KG1 (cell line): ENCODE measurements at places on chromosomes 3 and 15.

DNA sequence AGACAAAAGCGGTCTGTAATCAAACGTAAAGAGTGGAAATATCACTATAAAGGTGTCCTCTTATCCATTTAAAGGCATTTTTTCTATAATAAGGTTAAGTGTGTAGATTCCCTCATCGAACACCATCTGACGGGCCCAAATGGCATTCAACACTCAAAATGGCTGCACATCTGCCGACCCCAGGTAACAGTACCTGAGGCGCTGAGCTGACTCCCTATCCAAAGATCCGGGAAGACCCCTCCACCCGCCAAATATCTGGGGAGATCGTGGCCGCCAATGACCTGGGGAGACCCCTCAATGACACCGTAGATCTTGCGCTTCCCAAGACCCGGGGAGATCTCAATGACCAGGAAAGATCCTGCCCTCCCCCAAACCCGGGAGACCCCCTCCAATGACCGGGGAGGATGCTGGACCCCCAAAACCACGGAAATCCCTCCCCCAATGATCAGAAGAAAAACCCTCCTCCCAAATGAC, 476 bp downstream of the IP6K2 start:
- no peak for DNase-seq

DNA sequence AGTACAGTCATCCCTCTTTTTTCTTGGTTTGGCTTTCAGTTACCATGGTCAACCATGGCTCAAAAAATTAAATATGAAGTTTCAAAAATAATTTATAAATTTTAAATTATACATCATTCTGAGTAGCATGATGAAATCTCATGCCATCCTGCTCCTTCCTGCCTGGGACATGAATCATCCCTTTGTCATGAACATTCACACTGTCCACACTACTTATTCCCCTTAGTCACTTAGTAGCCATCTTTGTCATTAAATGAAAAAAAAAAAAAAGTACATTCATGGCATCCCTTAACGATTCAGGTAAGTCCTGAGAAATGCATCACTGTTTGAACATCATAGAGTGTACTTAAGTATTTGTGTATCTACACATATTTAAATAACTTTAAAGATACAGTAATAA, 1046.3 kb downstream of the ROBO2 start:
- DNase-seq, result no peak

- DNase-seq, result no peak
These were observed 93.7 kb upstream of the RBMS3 start for GRCh38 chr3:29186982-29187725.

- DNase-seq, result no peak
These were observed 67.3 kb upstream of the SKIL start for GRCh38 chr3:170290194-170290593.

DNA sequence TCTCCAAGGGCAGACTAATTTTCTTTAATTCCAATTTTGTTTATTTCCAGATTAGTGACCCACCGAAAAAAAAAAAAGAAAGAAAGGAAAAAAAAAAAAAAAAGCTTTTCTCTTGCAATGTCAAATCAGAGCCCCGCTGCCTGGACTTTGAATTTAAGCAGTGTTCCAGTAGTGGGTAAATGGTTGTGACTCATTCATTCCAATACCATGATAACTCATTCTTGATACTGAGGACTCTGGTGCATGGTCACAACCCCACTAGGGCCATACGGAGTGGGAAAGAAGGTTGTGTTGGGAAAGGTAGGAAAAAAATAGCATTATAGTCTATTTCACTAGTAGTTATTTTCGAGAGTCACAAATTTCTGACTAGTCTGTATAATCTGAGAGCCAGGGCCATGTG, 59.1 kb upstream of the COL8A1 start:
- no peak for DNase-seq

- no peak for DNase-seq
These were observed 19.9 kb downstream of the TM4SF18 start for GRCh38 chr3:149313542-149313941.

DNA sequence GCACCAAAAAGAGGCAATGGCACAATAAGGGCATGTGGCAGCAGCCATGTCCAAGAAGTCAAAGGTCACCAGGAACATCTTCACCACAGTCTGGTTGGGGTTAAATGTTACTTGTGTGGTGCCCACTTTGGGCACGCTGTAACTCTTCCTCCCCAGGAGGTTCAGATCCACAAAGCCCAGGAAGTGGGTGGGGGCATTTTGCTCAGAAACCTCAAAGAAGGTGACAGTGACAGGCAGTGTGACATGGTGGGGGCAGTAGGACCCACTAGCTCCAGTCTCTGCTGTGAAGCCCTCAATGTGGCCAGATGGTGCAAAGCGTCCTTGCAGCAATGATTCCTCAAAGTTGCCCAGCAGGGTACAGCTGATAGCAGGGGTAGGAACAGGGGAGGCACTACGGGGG, 5.8 kb downstream of the ZNF80 start:
- DNase-seq, result no peak

GRCh38 chr3:45932112-45932511, 11.2 kb upstream of the CXCR6 start:
- no peak for DNase-seq

DNA sequence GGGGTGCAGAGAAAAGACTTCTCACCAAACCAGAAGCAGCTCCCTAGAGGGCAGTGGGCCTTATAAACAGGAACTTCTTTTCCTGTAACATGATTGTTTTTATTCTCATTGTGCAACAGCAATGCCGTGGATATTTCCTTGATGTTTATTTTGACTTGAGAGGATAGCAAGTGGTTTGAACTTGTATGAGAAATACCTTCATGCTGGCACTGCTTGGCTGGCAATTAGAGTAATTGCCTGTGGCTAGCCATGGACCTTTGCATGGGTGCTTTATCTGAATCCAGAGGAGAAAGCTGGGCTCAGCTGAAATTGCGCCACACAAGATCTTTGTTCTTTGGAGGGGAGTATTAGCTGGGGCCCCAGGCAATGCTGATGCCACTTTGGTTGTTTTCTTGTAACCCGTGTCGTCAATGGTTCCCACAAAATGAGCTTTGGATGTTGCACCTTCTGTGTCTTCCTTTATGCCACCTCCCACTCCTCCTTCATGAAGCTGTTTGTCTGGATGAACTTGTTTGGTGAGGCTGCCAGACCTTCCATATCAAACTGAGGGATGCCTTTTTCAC, 37.9 kb downstream of the CMTM8 start:
- DNase-seq, result no peak

DNA sequence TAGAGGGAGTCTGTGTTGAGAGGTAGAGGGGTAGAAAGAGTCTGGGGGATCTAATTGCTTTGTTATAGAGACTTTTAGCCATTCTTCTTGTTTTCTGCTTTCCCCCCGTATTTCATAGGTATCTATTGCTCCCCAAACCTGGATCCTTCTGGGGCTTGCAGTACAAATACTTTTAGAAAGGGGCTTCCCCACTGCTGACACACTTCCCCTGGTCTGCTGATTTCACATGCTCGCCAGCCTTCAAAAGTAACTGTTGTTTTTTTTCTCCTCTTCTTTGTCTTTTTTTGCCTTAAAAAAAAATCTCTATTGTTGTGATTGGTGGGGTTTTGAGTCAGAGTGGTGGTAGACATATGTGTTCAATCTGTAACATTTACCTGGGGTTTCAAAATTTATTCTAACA, 300.6 kb upstream of the AZI2 start:
- no peak for DNase-seq

DNA sequence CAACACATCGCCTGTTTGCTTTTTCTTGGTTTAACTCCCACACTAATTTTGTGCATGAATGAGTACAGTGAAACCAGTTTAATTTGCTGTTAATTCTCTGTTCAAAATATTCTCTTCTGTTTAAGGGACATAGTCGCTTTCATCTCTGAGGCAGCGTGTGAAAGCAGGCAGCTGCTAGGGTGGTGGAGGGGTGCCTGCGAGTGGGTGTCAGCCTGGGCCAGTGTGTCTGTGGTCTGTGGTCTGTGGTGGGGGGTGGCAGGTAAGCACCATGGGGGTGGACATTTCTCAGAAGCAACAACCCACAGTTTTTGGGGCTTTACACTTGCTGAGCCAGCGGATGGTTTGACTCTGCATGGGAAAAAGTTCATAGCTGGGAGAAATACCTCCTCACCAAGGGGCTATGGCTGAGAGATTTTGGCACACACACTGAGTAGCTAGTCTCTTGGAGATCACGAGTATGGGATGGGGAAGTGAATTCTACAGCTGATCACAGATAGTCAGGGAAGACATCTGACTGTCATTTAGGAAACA, 109.2 kb downstream of the EPHB1 start:
- no peak for DNase-seq

DNA sequence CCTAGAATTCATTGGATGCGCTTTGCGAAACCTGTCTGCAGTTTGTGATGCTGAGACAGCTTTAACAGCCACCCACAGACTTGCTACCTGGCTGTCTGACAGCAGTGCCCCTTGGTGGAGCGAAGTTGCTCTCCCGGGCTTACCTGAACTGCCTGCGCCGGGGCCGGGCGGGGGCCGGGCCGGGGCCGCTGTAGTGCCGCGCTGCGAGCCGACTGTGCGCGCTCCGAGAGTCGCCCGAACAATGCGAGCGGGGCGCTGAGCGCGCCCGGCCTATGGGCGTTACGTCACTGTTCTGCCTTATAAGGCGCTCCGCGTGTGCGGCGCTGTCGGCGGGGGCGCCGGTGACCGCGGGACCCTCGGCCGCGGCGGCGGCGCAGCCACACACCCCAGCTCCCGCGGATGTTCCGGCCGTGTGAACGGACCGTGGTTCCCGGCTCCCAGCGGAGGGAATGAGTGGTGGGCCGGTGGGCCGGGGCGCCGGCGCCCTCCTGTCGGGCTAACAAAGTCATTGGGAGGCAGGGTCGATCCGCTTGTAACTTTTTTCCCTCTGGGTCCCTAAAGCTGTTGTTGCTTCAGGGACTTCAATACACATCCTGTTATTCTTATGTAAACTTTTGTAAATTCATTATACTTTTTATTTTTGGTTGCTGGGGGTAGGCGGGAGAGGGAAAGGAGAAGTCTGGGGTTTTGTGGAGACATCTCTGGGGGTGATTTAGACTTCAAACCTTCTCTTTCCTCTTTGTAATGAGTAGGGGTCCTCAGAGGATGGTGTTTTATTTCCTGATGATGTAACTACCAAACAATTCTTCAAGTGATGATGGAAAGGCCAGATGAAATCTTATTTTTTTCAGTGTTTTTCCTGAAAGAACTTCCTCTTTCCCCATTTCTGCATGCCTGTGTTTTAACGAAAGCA, 58.5 kb downstream of the CMSS1 start:
- DNase-seq, result peak; percentile 63

DNA sequence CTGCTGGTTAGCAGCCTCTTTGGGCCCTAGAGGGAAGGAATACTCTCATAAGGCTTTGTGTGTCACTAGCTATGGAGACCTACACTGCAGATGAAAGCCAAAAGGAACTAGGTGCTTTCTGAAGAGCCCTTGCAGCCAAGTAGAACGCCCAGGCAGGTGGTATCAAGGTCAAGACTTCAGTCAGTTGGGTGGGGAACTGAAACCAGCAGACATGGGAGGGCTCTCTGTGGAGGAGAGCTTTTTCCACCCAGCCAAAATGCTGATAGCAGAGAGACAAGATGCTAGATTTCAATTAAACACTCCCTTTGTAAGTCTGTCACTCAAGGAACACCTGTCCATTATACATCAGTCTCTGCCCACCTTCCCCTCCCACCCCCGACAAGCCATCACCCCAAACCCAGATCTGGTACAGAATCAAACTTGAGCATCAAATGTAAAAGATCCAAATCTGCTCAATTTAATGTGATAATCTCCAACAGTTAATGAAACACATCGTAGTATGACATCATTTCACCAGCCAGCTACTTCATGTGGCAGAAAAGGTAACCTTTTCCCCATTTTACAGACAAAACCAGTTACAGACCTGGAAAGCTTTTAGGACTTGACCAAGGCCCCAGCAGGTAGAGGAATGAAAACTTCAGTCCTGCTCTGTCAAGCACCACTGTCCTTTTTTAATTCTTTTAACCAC, 14.6 kb downstream of the MRPS25 start:
- DNase-seq, result no peak

DNA sequence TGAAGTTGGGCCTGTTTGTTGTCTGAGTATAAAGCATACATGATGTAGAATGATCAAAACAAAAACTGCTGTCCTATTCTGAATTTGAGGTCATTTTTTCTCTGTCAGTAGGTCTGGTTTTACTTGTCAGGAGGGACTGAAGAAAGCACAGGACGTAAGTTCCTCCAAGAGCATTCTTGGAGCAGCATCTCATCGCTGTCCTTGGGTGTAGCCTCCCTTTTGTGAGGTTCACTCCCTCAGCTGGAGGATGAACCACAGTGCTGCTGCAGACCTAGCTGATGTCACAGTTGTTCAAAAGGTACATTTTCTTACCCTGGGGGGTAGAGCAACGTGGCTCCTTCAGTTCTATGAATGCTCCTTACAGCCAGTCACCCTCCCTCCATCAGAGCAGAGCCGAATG, 490.0 kb upstream of the TBL1XR1 start:
- no peak for DNase-seq

- DNase-seq, result no peak
These were observed 11.5 kb downstream of the CCDC80 start for GRCh38 chr3:112629425-112629824.

GRCh38 chr15:70853973-70854665, at the start of gene LARP6:
Gene LARP6, minus strand, starts transcription at chr15:70854157. Its CDS starts 69 bp downstream, at chr15:70854088.
- DNase-seq, result no peak

DNA sequence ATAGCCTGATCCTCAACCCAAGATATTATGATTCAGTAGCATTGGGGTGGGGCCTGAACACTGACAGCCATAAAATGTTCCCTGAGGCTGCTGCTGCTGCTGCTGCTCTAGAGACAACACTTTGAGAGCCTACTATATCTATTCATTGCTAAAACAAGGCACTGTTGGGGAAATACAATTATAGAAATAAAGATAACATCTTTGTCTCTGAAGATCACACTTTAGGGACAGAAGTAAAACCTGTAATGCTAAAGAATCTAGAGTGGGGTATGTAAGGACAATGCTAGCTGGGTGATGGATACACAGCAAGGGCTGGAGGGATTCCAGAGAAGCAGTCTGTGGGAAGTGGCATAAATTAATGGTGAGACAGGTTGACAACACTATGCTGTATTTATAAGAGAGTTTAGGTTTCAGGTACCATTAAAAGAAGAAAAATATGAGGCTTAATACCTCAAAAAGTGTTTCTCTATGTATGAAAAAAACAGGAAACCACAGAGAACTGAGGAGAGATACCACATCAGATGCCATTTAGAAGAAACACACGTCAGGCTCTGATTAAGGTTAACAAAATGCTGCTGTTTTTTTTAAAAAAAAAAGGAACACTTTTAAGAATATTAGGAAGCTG, 115.9 kb downstream of the CBLB start:
- peak; percentile 29 for DNase-seq

GRCh38 chr15:82950295-82950694, 2.2 kb downstream of the HOMER2 start:
- no peak for DNase-seq

- DNase-seq, result no peak
These were observed 71.5 kb downstream of the PLCH1 start for GRCh38 chr3:155673421-155673820.

DNA sequence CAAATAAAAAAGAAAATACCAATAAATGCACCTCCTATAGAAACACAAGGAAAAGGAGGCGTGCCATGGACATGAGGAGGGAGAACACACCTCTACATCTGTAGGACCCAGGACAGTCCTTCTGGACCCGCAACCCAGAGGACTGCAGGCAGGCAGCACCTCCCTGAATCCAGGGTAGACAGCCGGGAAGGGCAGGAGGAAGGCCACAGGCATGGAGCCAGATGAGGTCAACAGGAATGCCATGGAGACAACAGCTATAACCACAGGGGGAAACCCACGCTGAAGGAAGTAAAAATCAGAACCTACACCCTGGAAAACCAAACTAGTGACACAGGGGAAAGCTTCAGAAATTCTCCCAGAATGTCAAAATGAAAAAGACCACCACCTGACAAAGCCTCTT, 248.8 kb upstream of the NSMCE3 start:
- DNase-seq, result no peak

- no peak for DNase-seq
These were observed 133.2 kb upstream of the TOPAZ1 start for GRCh38 chr3:44108481-44108880.
